ENCODE measurements at places on chromosomes 1 and 21.

DNA sequence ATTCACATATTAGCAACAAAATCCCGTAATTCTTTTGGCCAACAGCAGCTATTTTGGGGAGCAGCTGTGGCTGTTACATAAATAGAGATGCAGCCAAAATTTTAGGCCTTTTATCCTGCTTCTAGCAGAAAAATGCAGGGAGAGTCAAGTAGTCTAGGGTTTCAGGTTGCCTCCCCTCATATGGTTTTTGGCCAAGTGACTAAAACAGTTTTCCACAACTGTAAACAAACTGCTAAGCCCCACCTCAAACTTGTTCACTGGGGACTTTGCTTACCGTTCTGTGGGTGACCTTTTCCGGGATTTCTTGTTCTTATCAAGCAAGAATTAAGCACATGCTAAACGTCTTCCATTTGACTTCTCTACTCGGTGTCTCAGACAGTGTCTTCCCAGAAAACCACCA, 133.4 kb downstream of the EDEM3 start:
- no peak for DNase-seq

GRCh38 chr1:201406831-201407406, 7.8 kb upstream of the LAD1 start:
- DNase-seq: no peak

GRCh38 chr1:112808861-112809684, 93.9 kb upstream of the PPM1J start:
- DNase-seq: no peak

DNA sequence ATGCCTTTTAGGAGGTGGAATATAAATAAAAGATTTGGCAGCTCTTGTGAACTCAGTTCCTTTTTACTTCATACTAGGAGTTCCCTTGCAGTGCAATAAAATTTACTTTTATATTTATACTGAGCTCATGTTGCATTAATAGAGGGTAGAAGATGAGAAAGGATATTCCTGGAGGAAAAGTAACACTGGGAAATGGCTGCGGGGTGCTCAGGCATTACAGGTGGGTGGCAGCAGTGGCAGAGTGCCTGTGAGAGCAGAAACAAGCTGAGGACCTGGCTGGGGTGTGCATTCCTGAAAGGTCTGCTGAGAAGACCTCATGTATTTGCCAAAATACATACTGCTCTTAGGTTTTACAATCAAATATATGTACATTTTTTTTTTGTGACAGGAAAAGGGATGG, 126.9 kb downstream of the COQ8A start:
- DNase-seq: no peak

GRCh38 chr1:47658161-47658920, 220.5 kb downstream of the FOXD2 start:
- DNase-seq: no peak

GRCh38 chr1:70745199-70745598, 302.4 kb downstream of the PTGER3 start:
- no peak for DNase-seq

GRCh38 chr21:32215306-32215685, 63.6 kb downstream of the MIS18A start:
- DNase-seq: no peak

DNA sequence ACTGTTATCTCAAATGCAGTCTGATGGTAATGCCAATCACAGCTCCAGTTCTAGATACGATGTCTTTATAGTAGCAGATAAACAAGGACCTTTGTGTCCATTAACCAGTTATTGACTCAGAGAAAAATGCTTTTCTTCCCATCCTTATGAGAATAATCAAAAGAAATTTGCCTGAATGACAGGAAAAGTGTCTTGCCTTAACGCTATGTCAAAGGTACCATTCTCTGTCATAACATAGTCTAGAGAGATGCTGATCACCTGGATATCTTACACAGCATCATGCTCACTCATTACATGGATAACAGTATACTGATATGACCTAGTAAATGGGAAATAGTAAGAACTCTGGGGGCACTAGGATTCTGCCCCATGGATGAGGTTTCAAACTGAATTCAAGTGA, 151.7 kb upstream of the NEGR1 start:
- no peak for DNase-seq

Measured in non-pigmented ciliary epithelial cell (primary cell).